ENCODE measurements at places on chromosomes 11 and 22. TPM values are rescaled to one million over a fixed set of nuclear protein-coding genes. Genes with fewer than 3 reads are reported as not detected.
A peak's percentile ranks its signal among the peaks of the same experiment; 100 is the strongest.

DNA sequence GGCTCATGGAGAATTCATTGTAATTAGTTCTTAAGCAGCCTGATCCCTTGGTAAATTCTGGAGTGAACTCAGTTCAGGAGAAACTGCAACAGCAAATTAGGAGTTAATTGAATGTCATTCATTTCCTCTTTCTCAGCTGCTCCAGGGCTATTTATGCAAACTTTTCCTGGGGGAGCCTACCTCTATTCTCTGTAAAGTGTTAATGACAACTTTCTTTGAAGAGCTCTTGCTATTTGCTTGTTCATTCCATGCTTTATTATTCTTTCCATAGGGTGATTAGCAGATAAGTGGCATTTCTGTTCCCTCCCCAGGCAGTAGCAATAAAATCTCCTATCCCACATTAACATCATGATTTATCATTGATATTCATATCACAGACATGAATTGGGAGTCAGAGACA, 267.6 kb upstream of the DDI1 start:
- DNase-seq, result no peak

DNA sequence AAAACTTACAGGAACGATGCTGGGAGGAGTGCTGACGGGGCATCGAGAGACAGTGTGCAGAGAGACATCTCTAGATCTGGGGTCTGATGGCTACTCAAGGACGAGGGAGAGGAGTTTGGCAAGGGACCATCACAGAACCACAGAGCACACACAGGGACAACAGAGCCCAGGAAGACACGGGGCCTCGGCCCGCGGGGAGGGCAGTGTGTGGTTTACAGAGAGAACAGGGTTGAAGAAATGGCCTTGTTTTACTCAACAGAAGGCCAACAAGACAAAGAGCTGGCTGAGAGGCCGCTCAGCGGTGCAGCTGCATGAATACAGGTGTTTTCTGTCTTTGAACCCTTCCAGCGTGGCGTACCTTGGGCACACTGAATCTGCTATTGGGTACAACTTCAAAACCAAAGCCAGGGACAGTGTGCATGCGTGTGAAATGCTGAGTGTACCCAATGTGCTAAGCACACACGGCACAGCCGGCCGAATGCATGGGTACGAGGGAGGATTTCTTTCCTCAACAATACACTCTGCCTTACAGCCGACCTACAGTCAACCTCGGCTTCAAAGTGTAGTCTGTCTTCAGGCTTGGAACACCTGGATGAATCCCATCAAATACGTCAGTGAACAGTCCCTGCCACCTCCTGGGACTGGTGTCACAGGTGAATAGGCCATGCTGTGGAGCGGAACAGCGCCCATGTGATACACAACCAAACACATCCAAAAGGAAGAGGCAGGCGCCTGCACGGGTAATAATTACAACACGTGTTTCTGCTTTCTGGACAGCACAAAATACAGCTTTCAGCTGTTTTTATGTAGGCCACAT, 20.7 kb upstream of the BID start:
- DNase-seq, result no peak

PTPN5 gene
- total RNA-seq, result 0.47 TPM

DNA sequence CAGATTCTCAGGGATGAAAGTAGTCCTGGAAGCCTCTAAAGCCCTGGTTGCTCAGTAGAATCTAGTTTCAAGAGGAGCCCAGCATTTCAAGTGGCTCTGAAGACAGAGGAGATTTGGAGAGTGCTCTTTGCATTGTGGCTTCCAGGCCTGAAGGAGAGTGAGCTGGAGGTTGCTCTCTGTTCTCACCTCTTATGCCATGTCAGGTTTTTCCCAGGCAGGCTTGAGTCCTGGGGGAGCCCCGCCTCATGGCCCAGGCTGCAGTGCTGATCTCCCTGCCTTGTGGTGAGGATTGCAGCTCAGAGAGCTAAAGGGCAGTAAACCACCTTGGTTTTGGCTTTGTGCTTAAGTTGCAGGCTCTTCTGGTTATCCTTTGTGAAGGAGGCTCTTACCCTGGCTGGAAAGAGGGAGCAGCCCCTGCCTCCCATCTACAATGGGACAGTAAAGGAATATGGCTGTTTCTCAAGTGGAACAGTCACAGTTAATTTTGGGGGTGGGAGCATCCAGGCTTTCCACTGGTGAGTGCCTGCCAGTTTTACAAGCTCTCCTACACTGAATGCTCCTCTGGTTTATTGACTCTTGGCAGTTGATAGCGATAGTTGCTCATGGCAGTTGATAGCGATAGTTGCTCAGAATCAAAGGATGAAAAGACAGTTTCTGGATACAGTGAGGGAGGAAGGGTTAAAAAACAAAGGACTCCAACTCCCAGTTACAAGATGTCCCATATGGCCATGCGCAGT, 32.6 kb downstream of the RCOR2 start:
- DNase-seq, result no peak

GRCh38 chr11:113723787-113724186, 17.7 kb upstream of the TMPRSS5 start:
- no peak for DNase-seq

GRCh38 chr22:38230108-38230825, 28.5 kb downstream of the MAFF start:
- DNase-seq, result peak; percentile 61

GRCh38 chr11:119860561-119861094, 131.6 kb upstream of the NECTIN1 start:
- no peak for DNase-seq

SYNGR1 gene
- 37.7 TPM for total RNA-seq

Data from left ventricle myocardium inferior (tissue), 1 donor.